SK-N-MC (cell line): ENCODE measurements at places on chromosomes 12 and 14.

DNA sequence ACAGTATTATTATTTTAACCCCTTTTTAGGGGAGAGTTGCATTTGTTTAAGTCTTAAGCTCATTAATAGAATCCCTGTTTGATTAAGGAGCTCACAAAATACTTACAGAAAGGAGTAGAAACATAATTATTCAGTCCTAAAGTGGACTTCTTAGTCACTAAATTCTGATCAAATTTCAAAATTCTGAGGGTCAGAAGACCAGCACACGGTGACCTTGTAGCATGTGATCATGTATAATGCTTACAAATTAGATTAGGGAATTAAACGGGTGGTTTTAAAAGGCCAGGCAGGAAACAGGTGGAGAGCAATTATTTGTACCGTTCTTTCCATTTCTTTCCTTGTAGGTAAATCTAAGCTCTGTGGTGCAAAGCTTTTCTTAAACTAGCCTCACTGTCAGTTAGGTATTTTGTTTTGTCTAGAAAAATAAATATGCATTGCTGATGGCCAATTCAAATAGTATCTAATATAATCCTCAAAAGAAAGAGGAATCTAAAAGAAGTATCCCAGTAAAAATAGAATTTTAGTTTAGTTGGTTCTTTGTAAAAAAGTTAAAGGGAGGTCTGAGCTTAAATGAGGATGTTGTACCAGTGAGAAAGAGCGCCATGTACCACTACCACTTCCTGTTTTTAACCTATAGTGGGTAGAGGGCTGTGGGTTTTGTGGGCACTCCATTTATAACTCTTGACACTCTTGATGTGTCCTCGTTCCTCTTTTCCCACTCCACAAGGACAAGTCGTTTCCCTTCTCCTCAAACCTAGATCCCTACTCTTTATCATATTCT is 51.1 kb downstream of the SLC38A1 start:
- no peak for DNase-seq

GRCh38 chr12:62725781-62726180 is 209.2 kb downstream of the PPM1H start:
- DNase-seq: no peak

GRCh38 chr12:10891937-10892336 is 7.9 kb upstream of the PRH1 start:
- DNase-seq: no peak

GRCh38 chr12:119147847-119148448 is 30.8 kb upstream of the HSPB8 start:
- no peak for DNase-seq

DNA sequence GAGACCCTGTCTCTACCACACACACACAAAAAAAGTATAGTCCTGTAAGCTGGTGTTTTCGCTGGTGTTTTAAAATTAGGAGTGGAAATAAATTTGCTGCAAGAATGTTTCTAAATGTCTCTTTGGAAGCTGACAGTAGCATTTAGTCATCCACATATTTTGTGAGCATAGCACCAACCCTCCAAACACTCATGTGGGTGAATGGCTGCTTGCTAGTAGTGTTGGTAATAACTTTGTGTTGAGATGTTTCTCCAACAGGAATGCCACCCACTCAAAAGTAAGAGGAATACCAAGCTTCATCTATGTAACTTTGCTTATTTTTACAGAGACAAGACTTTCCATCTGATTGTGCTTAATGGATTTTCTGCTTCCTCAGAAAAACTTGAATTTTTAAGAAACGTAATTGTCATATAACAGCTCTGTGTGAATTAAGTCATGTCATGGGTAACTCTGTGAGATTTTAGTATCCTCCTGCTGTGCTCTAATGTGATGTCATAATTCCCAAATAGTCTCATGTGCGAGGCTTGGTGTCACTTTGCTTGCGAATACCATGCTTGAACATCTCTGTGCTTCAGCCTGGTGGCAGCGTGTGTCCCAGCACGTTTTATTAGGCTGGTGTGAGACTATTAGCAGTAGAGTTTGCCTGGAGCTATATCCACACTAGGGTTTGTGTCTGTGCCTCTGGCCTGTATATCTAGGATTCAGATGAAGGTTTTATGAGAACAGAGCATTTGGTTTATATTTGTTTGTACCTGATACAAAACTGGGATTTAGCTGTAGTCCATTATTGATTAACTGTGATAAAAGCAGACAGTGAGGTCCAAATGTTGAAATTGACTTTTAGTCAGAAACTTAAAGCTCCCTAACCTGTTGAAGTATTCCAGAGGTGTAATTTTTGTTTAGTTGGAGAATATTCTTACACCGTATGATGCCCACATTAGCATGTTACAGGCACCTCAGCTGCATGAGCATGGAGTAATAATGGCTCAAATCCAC is 80.5 kb downstream of the FBXW8 start:
- no peak for DNase-seq

DNA sequence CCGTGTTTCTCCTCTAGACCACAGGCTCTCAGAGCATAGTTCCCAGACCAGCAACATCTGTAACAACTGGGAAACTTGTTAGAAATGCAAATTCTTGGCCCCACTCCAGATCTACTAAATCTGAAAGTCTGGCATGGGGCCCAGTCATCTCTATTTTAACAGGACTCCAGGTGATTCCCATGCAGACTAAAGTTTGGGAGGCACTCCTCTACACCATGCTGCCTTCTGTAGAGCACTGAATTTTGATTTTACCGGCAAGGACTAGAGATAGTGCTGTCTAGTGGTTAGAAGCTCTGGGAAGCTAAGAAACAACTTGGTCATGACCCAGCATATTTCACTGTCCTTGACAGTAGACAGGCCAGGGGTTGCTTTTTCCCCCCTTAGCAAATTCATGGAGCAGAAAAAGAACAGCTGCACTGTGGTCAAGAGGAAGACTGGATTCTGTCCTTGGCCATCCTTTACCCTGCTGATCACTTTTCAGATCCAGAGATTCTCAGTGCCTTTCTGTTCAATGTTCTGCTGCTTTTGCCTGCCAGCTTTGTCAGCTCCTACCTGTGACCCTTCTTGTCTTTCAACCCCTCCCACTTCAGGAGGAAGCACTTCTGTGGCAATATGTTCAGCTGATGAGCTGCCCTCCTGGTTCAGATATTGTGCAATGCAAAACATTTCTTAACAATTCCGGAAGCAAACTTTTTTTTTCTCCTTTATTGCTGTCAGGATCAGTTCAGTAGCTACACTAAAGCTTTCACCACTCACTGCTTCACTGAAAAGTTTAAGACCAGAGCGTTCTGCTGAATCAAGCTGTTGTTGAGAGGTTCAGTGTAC is 133.8 kb upstream of the NUDT4 start:
- DNase-seq: peak; percentile 82

GRCh38 chr12:89334548-89335169 is 17.6 kb downstream of the DUSP6 start:
- no peak for DNase-seq

DNA sequence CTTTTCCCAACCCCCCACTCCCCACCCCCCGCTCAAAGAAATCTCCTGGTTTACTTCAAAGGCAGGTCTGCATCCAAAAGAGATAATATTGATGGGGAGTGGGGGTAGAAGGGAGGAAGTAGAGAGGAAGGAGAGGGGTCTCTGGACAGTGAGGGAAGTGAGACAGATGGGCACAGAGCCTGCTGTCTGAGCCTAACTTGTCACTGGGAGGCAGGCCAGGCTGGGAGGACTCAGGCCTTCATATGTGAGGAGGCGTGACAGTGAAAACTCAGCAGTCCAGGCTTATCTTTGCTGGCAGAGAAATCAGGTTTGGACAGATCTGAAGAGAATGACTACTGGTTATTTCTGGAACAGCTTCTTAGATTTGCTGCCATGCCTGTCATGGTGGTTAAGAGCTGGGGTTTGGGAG is 192.3 kb downstream of the NUAK1 start:
- no peak for DNase-seq

- DNase-seq: no peak
Observed at GRCh38 chr14:36835128-36835527, 173.5 kb downstream of the PAX9 start.

GRCh38 chr12:32868885-32869284 is 27.7 kb downstream of the PKP2 start:
- DNase-seq: no peak

DNA sequence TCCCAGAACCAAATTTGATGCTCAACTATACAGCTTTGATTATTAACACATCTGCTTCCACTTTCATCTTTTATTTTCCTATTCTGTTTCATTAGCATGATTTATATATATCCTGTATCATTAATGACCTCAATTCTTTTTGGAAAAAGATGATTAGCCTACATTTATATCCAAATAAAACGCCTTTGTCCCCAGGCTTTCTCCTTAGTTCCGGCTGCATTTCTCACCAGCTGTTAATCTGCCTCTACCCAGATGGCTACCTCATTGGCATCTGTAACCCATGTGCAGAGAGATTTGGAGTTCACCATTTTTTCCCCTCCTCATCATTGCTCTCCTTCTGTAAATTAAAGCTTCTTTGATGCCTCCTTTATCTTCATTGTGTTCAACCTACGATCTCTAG is 336.8 kb upstream of the RGS6 start:
- no peak for DNase-seq

DNA sequence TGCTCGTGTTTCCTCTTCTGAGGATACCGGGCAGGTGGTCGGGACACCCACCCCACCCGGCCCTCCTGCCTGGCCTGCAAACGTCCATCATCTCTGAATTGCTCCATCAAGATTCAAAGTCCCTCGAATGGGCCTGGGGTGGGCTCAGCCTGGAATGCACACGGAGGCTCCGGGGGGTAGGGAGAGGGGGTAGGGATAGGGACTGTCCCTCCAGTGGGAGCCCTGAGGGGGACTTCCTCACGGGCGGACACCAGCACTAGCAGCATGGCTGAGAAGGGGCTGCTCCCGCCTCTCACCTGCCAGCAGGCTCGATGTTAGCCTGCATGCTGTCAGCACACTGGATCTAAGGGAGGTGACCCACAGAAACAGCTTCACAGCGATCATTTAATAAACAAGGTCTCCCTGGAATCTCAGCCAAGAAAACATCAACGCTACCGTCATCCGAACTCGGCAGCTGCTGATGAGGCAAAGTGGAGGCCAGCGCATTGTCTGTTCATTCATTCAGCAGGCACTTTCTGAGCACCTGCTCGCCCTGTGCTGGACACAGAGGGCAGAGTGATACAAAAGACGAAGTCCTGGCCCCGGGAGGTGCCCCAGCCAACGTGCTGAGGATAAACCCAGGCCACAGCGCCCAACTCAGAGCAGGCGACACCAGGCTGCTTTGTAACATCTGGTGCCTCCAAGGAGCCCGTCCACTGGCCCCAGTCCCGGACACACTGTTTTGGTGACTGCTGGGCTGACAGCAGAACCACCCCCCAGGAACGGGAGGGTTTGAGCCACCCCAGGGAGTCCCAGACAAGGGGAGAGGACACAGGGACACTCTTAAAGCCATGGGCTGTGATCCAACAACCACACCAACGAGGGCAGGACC is 6.3 kb downstream of the TMEM179 start:
- no peak for DNase-seq

GRCh38 chr12:40271981-40272664 is 47.3 kb downstream of the LRRK2 start:
- no peak for DNase-seq

- DNase-seq: no peak
Observed at GRCh38 chr14:29459531-29459930, 468.1 kb downstream of the PRKD1 start.

DNA sequence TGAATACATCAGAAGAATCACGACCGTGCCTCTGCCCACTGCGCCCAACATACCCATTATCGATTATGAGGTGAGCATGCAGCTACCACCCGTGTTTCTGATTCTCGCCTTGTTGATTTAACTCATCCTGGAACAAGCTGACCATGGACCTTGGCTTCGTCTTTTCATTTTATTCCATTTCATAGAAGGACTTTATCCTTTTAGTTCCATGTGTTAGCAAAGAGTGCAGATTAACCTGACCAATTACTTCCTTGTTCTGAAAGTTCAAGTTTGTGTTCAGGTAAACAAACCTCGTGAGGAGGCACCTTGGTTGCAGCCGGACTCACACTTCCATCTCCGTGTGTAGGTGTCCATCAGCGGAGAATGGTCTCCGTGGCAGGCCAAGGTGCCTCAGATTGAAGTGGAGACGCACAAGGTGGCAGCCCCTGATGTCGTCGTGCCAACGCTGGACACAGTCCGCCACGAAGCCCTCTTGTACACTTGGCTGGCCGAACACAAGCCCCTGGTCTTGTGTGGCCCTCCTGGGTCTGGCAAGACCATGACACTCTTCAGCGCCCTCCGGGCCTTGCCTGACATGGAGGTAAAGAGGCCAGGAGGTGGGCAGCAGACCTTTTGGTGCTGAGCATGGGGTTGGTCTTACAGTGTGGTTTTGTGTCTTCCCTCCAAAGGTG is 52.2 kb downstream of the DYNC1H1 start:
- DNase-seq: no peak

GRCh38 chr14:35341751-35342488 is 49.7 kb downstream of the PSMA6 start:
- no peak for DNase-seq
